HT1080 (cell line): ENCODE measurements at places on chromosomes 6 and 20. TPM values are rescaled to one million over a fixed set of nuclear protein-coding genes. Genes with fewer than 3 reads are reported as not detected.

The PTCRA gene
- not detected in 2 replicates for total RNA-seq

The KCNB1 gene
- total RNA-seq: 0.02 TPM in 1 of 2 replicates, not detected in the other

The SIRPD gene
- total RNA-seq: not detected in 2 replicates

The KCNQ2 gene
- total RNA-seq: under 0.01 and 0.23 TPM in 2 replicates

The GATA5 gene
- not detected in 2 replicates for total RNA-seq

The GRIK2 gene
- total RNA-seq: 0.20 TPM in 1 of 2 replicates, not detected in the other

GRCh38 chr6:34067814-34068213 lies 78.1 kb downstream of the GRM4 start:
- no peak for DNase-seq

- peak; percentile 65 for DNase-seq
Measured at GRCh38 chr20:17992847-17993513, 24.2 kb downstream of the MGME1 start.

DNA sequence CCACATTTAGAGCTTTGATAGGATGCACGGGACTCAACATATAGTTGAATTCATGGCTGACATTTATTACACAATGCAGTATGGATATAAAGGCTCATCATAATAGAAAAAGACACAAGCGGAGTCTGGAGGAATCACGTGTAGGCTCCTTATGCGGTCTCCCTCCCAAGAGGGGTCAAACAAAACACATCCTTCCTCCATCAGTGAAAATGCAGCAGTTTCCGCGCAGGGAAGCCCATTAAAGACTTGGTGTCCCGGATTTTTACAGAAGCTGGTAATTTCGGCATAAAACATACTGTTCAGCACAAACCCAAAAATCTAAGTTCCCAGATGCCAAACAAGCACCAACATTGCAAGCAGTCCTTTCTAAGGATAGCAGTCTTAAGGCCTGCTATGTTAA lies 1.1 kb downstream of the USP45 start:
- DNase-seq: peak; percentile 17

DNA sequence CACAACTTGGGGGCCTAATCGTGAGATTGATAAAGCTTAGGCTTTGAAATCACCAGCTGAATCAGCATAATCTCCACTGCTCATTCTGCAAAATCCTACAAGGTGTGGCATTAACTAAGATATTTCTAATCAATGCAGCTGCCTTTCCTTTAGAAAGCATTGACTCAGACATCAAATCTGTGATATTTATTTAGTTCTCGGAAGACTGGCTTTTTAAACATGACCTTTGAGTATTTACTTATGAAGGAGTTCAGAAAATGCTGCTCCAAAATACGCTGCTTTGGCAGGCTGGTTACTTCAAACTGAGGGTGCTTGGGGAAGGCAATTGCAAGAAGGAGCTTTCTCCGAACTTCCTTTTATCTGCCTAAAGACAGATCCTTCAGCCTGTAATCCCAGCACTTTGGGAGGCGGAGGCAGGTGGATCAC lies 23.7 kb upstream of the FUCA2 start:
- DNase-seq: no peak

GRCh38 chr6:25065666-25066065 lies 129.9 kb upstream of the RIPOR2 start:
- DNase-seq: no peak

DNA sequence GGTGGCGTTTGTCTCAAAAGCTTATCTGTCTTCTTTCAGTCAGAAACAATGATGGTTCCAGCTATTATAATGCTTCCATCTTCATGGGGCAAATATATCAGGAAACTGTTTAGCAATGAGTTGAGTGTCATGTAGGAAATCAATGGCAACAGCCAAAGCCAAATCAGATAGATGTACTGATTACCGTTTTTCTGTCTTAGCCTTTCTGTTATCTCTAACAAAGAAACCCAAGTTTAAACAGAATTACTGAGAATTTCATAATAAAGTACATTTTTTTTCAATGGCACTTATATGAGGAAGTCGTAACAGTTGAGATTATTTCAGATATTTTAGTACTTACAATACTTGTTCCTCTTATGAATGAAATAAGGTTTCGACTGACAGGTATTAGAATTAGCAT lies 1.2 kb downstream of the NOX3 start:
- DNase-seq: no peak

- DNase-seq: no peak
Measured at GRCh38 chr20:35151736-35152135, 4.6 kb upstream of the EDEM2 start.
